Uterus (tissue), 4 donors: ENCODE measurements at places on chromosomes 3 and 15. TPM values are rescaled to one million over a fixed set of nuclear protein-coding genes. Genes with fewer than 3 reads are reported as not detected.

DNA sequence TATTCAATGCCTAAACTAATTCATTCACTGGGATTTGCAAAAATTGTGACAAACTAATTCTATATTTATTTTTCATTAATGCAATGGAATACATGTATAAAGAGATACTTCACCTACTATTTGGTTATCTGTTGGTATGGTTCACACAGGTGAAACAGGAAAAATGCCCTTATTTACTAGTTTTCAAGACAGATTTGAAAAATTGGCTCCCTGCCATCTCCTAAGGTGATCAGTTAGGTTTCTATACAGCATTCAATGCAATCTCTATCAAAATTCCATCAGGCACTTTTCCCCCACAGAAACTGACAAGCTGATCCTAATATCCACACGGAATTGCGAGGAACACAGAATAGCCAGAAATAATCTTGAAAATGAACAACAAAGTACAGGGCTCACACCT, 101.1 kb downstream of the DLG1 start:
- H3K4me1 ChIP-seq = no peaks in the 10 kb centered on the region
- H3K4me3 ChIP-seq = no peak overlapping the region
- no peak overlapping the region for H3K27ac ChIP-seq
- no peaks in the 10 kb centered on the region for H3K36me3 ChIP-seq
- no peaks in the 10 kb centered on the region for H3K27me3 ChIP-seq
- no peak for DNase-seq

GRCh38 chr3:36751326-36751725, 13.0 kb downstream of the DCLK3 start:
- H3K27me3 ChIP-seq = no peaks in the 10 kb centered on the region
- H3K27ac ChIP-seq = no peak overlapping the region
- H3K4me1 ChIP-seq = no peaks in the 10 kb centered on the region
- H3K4me3 ChIP-seq = no peak overlapping the region
- no peaks in the 10 kb centered on the region for H3K36me3 ChIP-seq

- no peaks in the 10 kb centered on the region for H3K4me1 ChIP-seq
- no peak overlapping the region for H3K27ac ChIP-seq
- DNase-seq = no peak
- H3K4me3 ChIP-seq = no peak overlapping the region
Observed at GRCh38 chr3:130711565-130712324, 34.9 kb downstream of the PIK3R4 start.

- H3K36me3 ChIP-seq = no peaks in the 10 kb centered on the region
- no peaks in the 10 kb centered on the region for H3K4me1 ChIP-seq
- H3K27me3 ChIP-seq = no peaks in the 10 kb centered on the region
- DNase-seq = no peak
- no peak overlapping the region for H3K27ac ChIP-seq
- H3K4me3 ChIP-seq = no peak overlapping the region
Observed at GRCh38 chr3:162052636-162053035, 556.0 kb downstream of the OTOL1 start.

DNA sequence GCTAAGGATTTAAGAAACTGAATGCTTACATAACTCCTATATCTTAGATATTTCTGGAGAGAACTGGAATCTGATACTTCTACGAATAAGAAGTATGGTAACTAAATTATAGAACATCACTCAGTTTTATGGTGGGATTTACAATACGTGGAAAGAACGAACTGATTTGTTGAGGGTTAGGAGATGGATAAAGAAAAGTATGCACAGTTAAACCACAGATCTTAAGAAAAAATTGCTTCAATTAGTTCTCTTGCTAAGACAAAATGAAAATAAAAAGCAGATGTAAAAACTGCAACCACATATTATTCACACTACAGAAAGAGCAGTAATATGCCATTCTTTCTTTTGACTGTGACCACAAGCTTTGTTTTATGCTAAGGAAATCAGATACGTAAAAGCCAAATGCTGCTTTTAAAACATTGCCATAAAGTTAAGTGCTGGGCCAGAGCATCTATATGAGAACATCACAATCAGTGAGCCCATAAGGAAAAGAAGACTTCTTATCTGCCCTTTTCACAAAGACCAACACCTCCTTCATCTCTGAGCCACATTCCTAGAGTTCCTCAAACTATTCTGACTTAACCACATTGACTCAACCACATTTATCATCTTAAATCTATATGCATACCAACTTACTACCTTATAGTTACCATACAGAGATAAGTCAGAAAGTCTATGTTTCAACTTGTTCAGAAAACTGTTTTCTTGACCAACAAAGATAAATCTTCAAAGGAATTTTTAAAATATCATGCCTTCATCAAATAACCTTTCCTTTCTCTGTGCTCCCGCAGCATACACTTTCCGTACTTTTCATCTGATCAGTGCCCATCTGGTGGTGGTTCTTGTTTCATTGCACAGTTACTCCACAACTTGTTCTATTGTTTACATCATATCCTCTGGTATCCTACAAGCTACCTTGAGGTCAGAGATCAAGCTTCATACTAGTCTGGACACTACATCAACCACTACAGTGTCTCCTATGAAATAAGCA, 61.7 kb downstream of the FSIP1 start:
- H3K27me3 ChIP-seq = no peaks in the 10 kb centered on the region
- no peaks in the 10 kb centered on the region for H3K4me1 ChIP-seq
- no peak overlapping the region for H3K4me3 ChIP-seq
- DNase-seq = no peak

GRCh38 chr3:7396534-7396933, 535.6 kb downstream of the GRM7 start:
- H3K27me3 ChIP-seq = no peaks in the 10 kb centered on the region
- H3K36me3 ChIP-seq = no peaks in the 10 kb centered on the region
- no peak for DNase-seq
- no peak overlapping the region for H3K4me3 ChIP-seq

GRCh38 chr3:67745296-67745695, 90.9 kb upstream of the SUCLG2 start:
- no peak for DNase-seq
- H3K4me1 ChIP-seq = no peaks in the 10 kb centered on the region
- H3K27me3 ChIP-seq = no peaks in the 10 kb centered on the region
- no peak overlapping the region for H3K27ac ChIP-seq
- H3K36me3 ChIP-seq = no peaks in the 10 kb centered on the region

VGLL3 gene
- 27.1 TPM for total RNA-seq
